Kidney glomerular epithelial cell (primary cell): ENCODE measurements at places on chromosomes 16 and 17.
A peak's percentile ranks its signal among the peaks of the same experiment; 100 is the strongest.

DNA sequence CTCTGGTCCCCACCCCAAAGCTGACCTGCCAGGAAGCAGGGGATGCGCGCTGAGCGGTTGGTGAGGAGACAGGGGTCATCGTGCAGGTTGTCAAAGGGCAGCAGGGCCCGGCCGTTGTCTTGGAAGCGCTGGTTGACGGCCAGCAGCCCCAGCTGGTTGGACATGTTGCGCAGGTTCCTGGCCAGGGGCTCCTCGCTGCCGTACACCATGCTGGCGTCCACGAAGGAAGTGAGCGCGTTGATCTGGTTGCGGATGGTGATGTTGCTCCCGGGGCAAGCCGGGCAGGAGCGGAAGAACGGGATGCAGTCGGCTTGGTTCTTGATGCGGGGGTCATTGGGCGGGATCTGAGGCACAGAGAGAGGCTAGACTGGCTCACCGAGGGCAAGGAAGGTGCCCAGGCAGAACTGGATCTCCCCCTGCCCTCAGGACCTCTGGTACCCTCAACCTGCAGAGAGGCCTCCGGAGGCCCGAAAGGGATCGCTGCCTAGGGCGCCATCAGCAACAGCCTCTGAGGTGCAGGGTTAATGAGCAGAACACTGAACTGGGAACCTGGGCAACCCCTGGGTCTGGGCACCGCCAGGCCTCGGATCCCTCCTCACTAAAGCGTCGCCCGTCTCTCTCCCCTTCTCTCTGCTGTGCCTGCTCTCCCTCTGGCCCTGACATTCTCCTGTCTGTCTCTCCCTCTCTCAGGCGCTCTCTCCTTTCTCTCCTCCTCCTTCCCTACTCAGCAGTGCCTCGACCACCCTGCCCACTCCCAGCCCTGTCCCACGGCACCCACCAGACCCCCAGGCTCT, 2.7 kb downstream of the MPO start:
- no peak for DNase-seq

DNA sequence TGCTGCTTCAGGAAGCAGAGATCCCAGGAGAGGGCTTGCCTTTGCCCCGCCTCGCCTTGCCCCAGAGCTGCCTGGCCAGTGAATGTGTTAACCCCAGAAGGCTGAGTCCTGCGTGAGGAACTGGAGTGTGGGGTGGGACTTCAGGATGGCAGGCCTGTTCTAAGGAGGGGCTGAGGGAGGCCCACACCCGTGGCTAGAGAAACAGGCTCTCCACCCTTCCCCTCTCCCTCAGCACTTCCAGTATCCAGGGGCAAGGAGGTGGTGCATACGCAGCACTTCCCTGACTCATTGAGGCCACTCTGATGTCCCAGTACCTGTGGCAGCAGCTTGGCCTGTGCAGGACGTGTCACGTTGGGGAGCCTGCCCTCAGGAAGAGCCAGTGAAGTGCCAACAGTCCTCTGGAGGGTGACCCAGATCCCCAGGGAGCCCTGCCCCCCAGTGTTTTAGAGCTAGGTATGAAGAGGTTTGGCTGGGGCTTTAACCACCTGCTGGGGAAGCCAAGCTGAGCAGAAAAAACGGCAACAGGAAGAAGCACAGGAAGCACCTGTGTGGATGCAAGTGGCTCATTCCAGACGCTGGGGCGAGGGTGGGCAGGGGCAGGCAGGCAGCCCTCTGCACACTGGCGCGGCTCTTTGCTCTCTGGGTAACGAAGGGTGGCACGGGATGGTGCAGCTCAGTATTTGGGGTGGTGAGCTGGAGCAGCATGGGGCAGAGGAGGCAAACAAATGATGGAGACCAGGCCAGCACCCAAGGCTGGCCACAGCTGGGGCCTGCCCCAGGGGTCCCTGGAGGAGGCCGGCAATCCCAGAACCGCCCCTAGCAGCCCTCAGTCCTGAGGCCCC, 14.7 kb upstream of the CTCF start:
- no peak for DNase-seq

GRCh38 chr17:13337151-13337550, 264.6 kb downstream of the HS3ST3A1 start:
- DNase-seq = no peak

DNA sequence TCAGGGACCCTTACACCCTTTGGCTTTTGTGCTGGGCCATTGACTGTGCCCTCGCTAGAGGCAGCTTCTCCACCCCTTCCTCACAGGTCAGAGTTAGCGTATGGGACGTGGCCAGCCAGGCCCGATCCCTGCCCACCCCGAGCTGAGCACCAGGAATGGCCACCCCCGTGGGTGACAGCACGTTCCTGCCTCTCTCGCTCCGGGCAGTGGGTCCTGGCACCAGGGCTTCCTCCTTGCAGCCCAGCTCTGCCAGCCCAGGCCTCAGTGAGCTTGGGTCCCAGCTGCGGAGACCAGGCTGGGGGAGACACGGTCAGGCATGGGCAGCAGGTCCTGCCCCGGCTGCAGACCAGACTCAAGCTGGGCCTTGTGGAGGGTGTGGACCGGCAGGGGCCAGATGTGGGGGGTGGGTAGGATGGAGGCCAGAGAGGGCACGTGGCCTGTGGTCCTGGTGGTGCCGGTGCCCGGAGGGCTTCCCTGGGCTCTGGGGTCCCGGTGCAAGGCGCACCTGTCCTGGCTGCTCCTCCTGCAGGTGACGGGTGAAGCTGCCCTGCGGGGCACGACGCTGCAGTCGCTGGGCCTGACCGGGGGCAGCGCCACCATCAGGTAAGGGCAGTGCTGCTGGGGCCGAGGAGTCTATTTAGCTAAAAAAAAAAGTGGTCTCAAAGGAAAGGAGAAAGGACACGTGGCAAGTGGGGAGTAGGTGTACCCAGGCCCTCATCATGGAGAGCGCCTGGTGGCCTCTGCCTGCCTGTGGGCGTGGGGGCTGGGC, 18.2 kb downstream of the ASPSCR1 start:
- DNase-seq = no peak

GRCh38 chr16:2904100-2904921, 7.4 kb upstream of the FLYWCH1 start:
- peak; percentile 61 for DNase-seq

DNA sequence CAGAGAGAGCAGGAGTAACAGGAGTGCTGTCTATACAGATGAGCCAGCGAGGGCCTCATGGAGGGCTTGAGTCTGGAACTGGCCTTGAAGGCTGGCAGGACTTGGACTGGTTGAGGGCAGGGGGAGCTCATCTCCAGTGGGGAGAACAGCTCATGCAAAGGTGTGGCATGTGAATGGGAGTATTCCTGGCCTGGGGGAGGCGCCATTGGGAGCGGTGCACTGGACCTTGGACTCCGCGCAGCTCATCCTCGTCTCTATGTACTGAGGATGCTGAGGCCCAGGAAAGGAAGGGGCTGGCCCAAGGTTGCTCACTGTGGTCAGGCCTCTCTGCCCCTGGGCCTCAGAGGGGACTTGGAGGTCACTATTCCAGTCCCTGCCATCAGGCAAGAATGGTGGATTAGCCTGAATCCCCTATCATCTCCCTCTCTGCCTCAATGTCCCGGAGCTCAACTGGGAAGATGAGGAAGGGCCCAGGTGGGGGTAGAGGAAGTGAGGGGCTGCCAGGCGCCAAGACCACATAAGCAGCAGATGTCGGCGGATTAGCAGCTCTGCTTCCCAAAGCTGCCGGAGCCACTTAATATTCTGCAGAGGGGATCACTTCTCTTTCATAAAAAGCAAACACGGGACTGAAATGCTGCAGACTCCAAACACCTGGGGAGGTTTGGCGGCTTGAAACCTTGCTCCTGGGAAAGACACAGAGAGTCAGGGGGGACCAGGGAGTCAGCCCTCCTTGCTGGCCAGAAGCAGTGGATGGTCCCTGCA, 88.9 kb downstream of the SDK2 start:
- DNase-seq = no peak
